ENCODE measurements at places on chromosomes 3 and 15.

DNA sequence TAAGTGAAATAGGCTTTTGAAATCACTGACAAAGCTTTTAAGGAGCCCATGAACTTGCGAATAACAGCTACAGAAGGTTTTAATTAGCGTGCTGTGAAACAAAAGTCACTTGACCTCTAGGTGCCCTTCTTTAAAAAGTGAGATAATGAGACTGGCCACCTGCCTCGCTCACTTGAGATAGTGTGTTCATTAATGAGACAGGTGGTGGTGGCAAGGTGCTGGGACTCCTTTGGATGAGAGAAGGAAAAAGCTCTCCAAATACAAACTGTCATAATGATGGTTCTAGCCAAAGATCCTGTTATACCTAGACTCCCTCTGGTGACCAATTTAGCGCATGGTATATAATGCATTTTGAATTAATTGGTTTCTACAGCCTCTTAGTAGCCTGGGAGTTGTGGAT, 22.7 kb upstream of the IREB2 start:
- DNase-seq: no peak

- DNase-seq: no peak
Observed at GRCh38 chr3:100941041-100941440, 52.2 kb downstream of the ABI3BP start.

DNA sequence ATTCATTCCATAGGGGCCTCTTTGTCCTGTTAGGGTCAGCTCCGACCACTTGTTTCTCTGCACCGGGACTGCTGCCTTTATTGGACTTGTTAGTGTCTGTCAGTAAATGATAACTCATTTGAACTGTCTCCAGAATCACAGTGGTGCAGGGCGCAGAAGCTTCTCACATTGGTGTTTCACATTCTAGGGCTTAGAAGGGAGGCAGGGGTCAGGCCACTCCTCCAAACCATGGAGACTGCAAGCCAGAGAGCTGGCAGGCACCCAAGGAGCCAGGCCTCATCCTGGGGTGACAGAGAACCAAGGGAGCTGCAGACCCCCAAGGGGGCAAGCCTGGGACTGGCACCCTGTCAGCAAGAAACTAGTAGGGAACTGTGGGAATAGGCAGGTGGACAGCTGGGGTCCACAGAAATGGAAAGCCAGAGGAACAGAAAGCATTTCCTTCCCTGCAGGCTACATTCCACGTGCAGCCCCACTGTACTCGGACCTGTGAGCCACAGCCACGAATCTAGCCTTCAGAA, 49.1 kb downstream of the CCNL1 start:
- no peak for DNase-seq

- DNase-seq: no peak
Observed at GRCh38 chr3:113277941-113278598, 66.7 kb downstream of the BOC start.

- no peak for DNase-seq
Observed at GRCh38 chr3:40521254-40521653, 3.5 kb upstream of the ZNF621 start.

- DNase-seq: no peak
Observed at GRCh38 chr3:146139586-146140110, 21.3 kb downstream of the PLOD2 start.

DNA sequence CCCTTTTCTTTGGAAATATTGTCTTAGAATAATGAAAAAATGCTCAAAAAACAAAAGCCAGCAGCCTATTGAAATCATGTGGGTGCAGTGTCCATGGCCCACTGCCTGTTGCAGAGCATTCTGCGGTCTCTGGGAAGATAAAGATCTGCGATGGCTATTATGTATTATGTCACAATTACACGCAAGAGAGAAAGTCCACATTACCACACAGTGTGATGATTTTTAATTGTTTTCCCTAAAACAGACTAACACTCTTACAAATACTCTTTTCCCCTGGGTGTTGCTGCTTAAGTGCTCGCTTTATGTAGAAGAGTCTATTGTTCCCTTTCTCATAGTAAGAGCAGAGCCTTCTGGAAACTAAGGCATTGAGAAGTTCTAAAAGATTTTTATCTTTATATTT, 32.2 kb downstream of the SSR3 start:
- DNase-seq: no peak
